ENCODE measurements at places on chromosomes 4 and X.

DNA sequence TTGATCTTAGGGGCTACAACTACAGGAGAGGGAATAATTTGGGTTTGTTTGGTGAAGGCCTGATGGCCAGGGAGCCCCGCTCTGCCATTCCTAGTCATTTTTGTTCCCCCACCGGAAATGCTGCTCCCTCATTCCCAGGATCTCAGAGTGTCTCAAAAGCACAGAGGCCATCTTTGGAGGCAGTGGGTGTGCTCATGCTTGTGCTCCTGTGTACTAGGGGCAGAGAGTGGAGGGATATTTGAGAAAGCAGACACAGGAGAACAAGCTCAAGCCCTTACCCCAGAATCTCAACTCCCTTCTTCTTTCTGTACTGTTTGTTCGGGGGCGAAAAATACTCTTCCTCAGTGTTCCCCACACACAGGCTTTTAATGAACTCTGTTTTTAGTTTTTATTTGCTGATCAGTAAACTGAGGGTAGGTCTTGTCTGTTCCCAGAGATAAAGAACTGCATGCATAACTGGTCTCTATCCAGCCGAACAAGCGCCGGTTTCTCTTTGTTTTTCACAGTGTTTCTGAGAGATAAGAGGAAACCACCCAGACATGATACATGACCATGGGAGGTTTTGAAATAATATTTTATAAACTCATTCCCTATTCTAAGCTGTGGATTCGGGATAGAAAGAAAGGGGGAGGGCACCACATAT, 32.9 kb upstream of the XK start:
- DNase-seq: no peak

GRCh38 chrX:37986893-37987292, 19.5 kb upstream of the SYTL5 start:
- no peak for DNase-seq

- no peak for DNase-seq
Measured at GRCh38 chr4:142120921-142121320, 484.5 kb downstream of the IL15 start.

GRCh38 chrX:22090181-22090580, 58.1 kb downstream of the PHEX start:
- peak; percentile 31 for DNase-seq

- no peak for DNase-seq
Measured at GRCh38 chrX:118723376-118723775, 4.0 kb upstream of the IL13RA1 start.

- DNase-seq: peak; percentile 29
Measured at GRCh38 chr4:87555773-87556619, 26.8 kb upstream of the SPARCL1 start.

DNA sequence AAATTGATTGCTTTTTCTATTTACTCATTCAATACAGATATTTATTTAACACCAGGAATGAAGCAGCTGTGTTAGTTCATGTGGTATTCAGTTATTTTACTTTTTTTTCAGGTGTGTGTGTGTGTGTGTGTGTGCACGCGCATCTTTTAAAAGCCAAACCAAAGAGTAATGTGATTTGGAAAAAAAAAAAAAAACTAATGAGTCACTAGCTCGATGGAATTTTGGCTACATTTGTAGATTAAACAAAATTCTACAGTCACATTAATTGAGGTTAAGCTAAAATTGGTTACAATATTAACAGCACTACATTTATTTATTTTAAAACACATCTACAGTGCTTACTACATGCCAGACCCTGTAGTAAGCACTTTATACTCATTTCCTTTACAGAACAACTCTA, 66.8 kb downstream of the HHIP start:
- DNase-seq: peak; percentile 33

DNA sequence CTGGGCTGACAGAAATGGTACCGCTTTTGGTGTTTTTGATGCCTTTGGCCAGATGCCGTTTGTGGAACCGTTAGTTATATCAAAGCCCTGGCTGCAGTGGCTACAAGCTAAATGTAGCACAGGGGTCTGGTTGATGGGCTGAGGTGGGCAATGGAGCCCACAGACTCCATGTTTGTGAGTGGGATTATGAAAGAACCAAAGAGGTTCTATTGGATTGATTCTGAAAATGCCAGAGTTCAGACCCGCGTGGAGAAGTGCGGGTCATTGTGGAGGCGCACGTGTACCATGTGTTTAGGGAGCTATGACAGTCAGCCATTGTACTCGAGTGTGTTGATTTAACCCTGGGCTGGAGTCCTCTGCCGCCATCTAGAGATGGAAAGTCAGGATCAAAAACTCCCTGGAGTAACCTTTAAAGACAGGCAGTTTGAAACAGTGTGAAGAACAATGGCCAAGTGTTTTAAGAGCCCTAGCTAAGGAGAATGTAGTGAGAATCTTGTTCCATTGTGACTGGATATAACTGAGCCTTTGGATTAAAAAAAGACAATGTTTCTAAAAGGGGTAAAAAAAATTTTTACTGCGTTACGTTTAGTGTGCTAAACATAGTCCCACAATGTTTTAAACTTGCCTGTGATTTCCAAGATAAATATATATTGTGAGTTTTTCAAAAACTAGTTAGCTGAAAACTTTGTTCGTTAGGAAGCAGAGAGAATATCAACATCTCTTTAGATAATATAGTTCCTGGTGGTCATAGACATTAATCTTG, 12.7 kb downstream of the ART3 start:
- DNase-seq: no peak

GRCh38 chr4:569958-570667, 6.0 kb downstream of the TMEM271 start:
- DNase-seq: no peak

GRCh38 chr4:41125558-41126311, 88.6 kb downstream of the APBB2 start:
- no peak for DNase-seq

DNA sequence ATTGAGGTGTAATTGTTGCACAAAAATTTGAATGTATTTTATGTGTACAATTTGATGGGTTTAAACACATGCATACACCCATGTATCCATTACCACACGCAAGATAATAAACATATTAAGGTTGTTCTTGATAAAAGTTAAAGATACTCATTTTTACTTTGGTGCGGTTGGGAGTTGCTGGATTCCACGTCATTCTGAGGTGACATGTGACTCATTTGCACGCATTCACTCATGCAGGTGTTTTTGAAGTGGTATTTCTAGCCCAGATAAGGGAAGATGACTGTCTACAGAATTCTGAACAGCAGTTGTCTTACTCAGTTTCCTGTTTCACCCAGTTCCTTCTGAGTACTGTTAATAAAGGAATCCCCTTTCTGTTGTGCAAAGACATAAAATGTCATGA, 142.0 kb downstream of the RTL3 start:
- no peak for DNase-seq

DNA sequence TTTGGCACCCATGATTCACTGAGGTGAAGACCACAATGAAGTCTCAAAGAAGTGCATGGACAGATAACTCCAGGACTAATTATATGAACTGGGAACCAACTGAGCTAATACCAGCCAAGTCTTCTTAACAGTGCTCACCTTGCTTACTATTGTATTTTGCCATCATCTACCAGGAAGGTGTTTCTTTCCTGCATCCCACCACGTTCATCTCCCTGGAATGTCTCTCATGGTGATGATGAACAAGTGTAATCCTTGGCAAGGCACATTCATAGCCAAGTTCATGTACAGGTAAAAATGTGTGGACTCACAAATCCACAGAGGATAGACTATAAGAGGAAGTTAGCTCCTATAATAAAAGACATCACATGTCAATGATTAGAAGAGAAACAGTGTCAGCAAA, 489.1 kb downstream of the SMARCA1 start:
- DNase-seq: no peak

DNA sequence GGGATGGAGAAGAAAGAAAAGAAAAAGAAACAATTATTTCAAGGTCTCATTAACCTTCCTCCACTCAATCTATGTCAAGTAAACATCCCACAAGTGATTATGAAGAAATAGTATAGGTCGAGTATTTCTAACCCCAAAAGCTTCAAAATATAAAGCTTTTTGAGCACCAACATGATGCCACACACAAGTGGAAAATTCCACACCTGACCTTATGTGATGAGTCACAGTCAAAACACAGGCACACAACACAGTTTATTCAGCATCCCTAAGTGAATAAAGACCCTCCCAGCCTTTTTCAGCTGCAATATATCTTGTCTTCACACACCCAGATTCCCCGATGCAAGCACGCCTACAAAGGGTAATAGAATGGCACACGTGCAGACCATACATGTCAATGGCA, 51.7 kb upstream of the VEGFC start:
- no peak for DNase-seq

- DNase-seq: no peak
Measured at GRCh38 chr4:27006646-27007045, 146.0 kb downstream of the STIM2 start.

GRCh38 chr4:19123681-19124080, 1102.1 kb upstream of the LCORL start:
- DNase-seq: no peak

- no peak for DNase-seq
Measured at GRCh38 chr4:20272411-20272872, 20.7 kb downstream of the SLIT2 start.

- no peak for DNase-seq
Measured at GRCh38 chrX:19557822-19558221, 42.5 kb upstream of the MAP3K15 start.

DNA sequence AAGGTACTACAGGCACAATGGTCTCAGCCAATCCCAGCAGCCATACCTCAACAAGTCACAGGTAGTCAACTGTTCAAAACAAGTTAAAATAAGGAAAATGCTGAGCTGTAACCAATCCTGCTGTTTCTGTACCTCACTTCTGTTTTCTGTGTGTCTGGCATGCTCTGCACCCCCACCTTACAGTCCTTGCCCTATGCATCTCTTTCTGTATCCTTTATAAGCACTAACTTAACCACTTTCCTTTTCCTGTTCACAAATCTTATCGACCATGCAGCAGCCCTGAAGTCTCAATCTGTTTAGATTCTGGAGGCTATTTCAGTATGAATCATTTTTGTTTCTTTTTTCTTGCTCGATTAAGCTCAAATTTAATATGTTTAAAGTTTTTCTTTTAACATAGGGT, 12.5 kb upstream of the FAM13A start:
- no peak for DNase-seq

- no peak for DNase-seq
Measured at GRCh38 chrX:29824176-29824906, 391.0 kb upstream of the MAGEB2 start.

DNA sequence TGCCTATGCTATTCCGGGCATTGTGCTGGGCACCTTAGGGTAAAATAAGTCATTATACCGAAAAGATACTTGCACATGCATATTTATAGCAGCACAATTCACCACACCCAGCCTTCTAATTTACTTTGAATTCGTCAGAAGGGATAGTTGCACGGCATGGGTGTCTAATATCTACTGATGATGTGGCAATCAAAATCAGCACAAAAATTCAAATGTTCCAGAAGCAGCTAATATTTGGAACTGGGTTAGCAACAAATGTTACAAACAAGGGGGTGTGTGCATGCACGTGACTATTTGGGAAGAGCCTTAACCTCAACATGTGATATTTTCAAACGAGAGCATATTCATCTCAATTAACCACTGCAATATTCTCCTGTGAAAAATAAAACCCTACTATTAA, 79.7 kb upstream of the PRSS48 start:
- no peak for DNase-seq

DNA sequence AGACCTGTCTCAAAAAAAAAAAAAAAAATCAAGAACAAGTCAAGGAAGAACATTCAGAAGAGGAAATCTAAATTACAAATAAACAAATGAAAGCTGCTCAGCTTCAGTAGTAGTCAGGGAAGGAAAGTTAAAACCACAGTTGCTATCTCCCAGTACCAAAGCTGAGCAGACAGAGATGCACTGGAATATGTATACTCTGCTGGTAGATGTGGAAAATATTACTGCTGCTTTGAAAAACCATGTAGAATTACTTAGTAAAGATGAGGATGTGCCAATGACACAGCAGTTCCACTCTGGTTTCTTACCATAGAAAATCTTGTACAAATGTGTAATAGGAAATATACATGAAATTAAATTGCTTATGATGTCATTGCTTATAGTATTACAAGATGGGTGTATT, 25.1 kb upstream of the PRKX start:
- no peak for DNase-seq

DNA sequence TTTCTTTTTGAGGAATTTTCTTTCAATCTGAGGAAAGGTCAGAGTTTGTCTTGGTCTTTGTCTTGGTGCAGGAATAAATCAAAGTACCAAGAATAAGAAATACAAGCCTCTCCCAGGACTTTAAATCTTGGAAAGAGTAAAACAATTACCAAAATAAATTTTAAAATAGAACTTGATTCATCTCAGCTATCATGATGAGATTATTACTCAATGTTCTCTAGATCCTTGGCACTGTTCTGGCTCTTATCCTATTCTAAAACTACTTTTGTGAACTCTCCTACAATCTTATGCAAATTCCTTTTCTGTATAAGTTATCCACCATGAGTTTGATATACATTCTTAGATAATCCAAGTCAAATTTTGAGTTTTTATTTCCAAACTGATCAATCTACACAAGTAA, 464.3 kb downstream of the PPARGC1A start:
- no peak for DNase-seq

DNA sequence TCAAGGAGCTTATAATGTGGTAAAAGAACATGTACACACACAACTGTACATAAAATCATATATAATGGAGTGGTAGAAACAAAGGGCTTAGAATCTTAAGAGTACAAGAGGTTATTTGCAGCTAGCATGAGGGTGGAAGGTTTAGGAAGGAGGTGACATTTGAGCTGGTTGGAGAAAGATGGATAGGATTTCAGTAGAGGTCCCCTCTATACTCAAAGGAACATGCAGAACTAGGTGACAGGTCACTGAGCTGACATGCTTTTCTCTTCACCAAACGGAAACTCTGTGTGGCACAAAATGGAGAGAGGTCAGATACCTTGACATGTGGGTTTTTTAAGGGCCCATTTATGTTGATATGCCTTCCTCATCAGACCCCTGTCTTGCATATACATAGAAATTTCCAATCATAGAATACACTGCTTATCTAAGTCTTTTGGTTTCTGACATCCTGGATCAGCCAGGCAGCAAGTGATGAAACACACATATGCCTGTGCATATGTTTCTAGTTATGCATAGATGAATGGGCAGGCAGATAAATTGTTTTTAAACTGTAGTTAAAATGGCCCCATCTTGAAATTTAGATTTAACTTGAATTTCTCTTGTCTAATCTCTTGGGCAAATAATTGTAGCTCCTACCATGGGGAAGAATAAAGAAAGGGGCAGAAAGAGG, 29.3 kb downstream of the CLCN5 start:
- no peak for DNase-seq

GRCh38 chr4:169089004-169089403, 78.9 kb upstream of the CBR4 start:
- no peak for DNase-seq

DNA sequence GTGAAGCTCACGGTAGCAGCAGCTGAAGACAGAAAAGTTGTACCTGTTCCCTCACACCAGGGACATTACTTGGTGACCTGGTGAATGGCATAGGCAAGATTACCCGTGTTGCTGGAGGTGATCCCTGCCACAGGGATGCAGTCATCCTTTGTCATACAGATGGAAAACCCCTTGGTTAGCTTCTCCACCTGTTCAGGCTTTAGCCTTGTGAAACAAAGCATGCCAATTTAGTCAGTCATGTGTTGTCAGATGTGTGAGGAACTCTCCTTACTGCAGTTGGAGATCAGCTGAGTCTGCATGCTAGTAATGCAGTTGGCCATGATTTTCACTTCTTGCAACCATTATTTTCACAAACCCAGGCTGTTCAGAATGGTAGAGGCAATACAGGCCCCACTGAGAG, 41.0 kb downstream of the AMELX start:
- DNase-seq: no peak

GRCh38 chrX:48996969-48997368, 5.1 kb downstream of the GRIPAP1 start:
- DNase-seq: no peak

GRCh38 chrX:26922278-26922677, 540.9 kb downstream of the PPP4R3C start:
- no peak for DNase-seq
